Femur (tissue), 1 donor: ENCODE measurements at places on chromosomes 1 and 21.

- DNase-seq = no peak
Measured at GRCh38 chr1:9624081-9624480, 27.4 kb upstream of the PIK3CD start.

GRCh38 chr1:23451441-23451840, 26.9 kb upstream of the TCEA3 start:
- DNase-seq = no peak

GRCh38 chr1:110200666-110201065, 9.4 kb upstream of the KCNC4 start:
- DNase-seq = no peak

DNA sequence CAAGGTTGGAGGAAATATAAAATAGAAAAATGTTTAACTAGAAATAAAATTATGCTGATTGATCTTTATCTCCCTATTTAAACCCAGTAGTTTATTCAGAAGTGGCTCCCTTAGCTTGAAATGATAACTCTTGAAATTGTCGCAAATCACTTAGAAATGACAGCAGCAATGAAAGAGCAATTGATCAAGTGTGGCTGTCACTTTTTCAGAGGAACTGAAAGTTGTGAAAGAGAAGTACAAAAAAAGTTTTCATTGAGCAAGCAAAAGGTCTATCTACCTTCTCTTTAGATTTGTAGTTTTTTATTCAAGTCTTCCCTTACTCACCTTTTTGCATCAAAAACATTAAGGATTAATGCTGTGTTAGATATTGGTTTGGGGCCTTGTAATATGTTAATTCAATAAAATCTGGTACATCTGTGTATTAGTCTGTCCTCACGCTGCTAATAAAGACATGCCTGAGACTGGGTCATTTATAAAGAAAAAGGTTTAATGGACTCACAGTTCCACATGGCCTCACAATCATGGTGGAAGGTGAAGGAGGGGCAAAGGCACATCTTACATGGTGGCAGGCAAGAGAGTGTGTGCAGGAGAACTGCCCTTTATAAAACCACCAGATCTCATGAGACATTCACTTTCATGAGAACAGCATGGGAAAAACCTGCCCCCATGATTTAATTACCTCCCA, 48.3 kb downstream of the LRRC8C start:
- no peak for DNase-seq

DNA sequence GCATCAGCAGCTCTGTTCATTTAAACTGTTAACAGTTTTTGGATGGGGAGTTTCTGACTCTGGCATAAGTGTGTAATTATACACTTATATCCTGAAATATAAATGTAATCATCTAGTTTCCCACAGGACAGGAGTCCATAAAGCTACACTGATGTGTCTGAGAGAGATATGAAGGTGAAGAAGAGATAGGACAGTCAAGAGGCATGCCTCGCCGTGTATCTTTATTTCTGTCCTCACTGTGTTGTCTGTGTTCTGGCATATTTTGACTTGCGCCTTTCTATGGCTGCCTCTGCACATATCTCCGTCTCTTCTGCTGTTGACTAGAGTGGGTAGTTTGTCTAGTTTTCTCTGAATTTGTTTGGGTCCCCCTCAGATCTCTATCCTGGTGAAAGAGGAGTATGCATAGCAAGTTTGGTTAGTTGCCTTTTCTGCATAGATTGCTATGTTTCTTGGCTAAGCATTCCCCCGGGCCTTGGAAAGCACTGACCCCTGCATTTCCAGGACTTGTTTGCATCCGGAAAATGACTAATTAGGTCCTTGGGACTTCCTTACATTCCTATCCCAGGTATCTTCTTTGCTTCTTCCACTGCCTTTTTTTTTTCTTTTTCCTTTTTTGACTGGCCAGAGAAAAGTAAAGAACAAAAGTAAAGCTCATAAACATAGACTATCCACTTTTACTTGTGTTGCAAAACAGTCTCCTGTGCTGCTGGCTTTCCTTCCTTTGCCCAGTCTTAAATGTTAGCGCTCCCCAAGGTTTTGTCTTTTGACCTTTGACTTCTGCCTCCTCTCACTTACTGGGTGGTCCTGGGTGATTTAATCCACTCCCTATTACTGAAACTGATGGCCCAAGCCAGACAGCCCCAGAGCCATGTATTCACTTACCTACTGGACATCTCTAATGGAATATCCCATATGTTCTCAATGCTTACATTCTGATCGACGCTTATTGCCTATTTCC, 27.6 kb upstream of the CNN3 start:
- DNase-seq = no peak

- DNase-seq = no peak
Measured at GRCh38 chr1:68815632-68816031, 318.8 kb upstream of the DEPDC1 start.

- no peak for DNase-seq
Measured at GRCh38 chr1:55234016-55234415, 18.9 kb upstream of the USP24 start.

DNA sequence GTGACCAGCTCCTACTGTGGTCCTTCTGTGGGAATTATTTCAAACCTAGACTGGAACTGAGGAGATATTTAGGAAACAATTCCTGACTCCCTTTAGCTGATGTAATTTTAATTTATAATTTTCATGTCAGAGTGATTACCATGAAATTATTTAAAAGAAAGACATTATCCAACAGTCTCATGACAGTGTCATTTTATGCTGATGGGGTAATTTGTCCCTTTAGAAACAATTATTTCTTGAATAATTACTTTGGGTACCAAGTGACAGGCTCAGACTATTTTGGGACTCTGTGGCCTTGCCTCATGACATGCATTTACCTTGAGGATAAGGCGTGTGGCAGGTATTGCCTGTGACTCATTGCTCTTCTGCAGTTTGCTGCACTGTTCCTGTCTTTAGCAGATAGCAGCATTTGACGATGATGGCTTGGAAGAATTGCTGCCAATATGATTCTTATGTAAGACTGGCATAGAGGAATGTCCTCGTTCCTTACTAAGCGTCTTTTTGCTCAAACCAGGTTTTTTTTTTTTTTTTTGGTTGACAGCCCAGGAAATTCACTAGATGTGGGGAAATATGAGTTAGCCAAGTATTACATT, 206.0 kb upstream of the HMCN1 start:
- DNase-seq = no peak

DNA sequence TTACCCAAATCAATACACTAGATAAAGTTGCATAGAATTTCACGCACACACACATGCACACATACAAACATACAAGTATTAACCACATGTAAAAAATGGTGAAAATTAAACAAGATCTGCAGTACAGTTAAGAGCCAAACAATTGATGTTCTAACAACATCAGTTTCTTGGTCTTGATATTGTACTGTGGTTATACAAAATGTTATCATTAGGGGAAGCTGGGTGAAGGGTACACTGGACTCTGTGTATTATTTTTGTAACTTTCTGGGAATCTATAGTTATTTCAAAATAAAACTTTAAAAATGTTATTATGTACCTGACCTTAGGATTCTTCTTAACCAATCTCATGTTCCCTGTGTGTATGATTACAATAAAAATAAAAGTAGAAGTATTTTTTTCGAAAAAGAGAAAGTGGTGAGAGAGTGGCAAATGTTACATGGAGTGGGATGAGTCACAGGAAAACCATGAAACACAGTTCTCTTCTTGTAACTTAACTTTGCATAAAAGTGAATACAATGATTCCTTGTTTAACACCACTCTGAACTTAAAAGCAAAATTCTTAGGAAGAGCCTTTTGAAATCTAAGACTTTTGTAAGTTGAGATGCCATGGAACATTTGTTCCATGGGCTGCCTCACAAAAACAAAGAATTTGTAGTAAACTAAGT, 101.6 kb upstream of the RUNX1 start:
- DNase-seq = no peak

- no peak for DNase-seq
Measured at GRCh38 chr1:21162740-21163464, 13.8 kb downstream of the EIF4G3 start.

GRCh38 chr1:21613072-21613867, 55.9 kb downstream of the RAP1GAP start:
- DNase-seq = no peak

DNA sequence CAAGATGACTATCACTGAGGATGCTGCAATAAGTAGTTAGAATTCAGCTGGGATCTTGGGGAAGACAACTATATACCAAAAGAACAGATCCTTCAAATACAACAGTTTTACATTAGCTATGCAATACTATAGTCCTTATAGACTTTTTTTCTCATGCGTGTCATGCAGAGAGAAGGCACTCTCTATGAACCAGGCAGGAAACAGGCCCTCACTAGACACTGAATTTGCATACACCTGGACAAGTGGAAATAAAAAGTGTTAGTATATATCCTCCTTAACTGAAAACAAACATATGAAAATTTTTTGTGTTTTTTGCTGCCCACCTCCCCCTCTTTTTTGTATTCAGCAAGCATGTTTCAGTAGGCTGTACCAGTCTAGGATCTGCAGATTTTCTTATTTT, 29.9 kb downstream of the TMCO1 start:
- no peak for DNase-seq

DNA sequence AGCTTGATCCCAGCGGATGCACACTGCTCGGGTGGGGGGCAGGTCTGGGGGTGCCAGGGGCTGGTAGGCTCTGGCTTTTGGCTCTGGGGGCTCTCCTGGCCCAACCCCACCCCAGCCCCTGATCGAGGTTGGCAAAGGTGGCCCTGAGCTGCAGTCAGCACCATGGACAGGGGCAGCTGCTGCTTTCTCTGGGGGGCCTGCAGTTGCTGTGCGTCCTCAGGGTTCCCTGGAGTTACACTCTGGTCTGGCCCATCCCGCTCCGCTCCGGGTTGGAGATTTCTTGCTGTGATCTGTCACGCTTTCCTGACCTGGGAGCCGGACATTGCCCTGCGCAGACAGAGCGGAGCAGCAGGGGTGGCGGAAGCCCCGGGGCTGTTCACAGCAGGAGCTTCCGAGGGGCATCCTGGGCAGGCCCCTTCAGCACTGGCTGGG, 8.0 kb upstream of the PLCH2 start:
- DNase-seq = peak; percentile 67

DNA sequence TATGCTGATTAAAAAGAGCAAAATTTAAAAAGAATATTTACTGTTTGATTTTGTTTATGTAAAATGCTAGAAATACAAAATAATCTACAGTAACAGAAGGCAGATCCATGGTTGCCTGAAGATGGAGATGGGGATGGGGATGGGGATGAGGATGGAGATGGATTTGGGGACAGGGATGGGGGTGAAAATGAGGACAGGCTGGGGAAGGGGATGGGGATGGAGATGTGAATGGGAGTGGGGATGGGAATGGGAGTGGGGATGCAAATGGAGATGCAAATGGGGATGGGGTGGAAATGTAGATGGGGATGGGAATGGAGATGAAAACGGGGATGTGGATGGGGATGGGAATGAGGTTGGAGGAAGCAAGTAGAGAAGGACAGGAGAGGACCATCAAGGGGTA, 252.2 kb downstream of the PLPP3 start:
- no peak for DNase-seq

- no peak for DNase-seq
Measured at GRCh38 chr1:186689376-186689775, 9.2 kb upstream of the PTGS2 start.

GRCh38 chr1:65265651-65266351, 43.5 kb upstream of the DNAJC6 start:
- peak; percentile 41 for DNase-seq

GRCh38 chr1:183473217-183473536, 878 bp downstream of the SMG7 start:
- DNase-seq = no peak

DNA sequence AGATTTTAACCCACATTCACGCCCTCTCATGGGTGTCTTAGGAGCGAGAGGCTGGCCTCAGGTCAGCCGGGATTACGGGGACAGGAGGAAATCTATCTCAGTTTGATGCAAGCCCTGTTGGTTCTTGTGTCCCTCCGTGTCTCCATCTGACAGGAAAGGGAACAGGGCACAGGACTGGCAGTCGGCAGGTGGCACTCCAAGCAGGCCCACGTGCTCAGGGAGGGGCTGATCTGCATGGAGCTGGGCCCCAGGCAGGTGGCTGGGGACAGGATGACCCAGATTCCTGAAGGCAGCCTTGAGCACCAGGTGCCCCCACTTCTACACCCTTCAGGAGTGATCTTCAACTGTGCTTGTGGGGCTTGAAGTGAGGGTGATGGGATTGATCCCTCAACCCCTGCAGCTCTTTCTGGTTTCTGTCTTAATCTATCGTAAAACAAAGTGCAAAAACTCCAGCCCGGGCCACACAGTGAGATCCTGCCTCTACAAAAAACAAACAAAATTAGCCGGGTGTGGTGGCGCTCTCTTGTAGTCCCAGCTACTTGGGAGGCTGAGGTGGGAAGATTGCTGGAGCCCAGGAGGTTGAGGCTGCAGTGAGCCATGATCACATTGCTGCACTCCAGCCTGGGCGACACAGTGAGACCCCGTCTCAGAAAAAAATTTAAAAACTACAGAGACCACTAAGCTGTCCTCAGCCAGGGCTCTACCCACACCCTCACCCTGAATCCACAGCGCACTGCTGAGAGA, 8.3 kb downstream of the PLEKHG5 start:
- DNase-seq = no peak

GRCh38 chr1:86303041-86303690, 93.0 kb downstream of the ODF2L start:
- DNase-seq = no peak

DNA sequence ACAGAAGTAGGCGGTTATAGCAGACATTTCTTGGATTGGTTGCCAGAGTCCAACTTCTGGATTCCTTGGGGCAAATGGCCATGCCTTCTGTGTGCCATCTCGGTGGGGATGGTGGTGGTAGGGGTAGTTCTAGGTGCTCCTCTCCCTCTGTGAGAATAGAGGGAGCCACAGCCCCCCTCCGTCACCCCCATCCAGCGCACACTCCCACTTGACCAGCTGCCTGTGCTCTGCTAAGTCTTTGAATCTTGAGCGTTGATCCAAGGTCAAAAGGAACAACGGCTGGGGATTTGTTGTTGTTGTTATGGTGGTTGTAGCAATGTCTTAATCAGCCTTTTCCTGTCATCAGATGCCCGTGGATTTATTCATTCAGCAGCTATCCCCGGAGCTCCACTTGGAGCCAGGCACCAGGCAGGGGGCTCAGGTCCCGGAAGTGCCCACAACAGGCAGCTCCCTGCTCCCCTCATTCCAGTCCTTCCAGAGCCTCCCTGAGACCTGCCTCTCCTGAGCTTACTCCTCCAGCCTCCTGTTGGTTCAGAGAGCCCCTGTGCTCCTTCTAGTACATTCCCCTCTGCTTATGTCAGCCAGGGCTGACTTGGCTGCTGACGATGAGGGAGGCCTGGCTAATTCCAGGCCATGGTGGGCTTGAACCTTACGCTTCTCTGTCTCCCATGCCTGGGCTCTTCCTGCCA, 146.6 kb upstream of the WNT4 start:
- DNase-seq = peak; percentile 11

GRCh38 chr1:168410464-168410863, 129.8 kb downstream of the TBX19 start:
- DNase-seq = no peak

DNA sequence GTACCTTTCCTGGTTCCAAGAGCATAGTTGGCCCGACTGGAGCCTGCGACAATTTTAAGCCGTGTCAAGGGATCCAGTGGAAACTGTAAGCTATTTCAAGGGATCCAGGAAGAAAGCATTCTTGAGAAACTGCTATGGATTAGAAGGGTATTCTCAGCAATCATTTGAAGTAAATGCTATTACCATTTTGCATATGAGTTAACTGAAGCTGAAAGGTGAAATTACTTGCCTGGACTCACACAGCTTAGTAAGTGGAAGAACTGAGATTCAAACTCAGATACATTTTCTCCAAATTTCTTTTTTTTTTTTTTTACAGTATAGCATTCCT, 589 bp downstream of the ZNF684 start:
- no peak for DNase-seq
